Astrocyte (in vitro differentiated cells and primary cell): ENCODE measurements at places on chromosomes 11 and 22. TPM values are rescaled to one million over a fixed set of nuclear protein-coding genes. Genes with fewer than 3 reads are reported as not detected.

DNA sequence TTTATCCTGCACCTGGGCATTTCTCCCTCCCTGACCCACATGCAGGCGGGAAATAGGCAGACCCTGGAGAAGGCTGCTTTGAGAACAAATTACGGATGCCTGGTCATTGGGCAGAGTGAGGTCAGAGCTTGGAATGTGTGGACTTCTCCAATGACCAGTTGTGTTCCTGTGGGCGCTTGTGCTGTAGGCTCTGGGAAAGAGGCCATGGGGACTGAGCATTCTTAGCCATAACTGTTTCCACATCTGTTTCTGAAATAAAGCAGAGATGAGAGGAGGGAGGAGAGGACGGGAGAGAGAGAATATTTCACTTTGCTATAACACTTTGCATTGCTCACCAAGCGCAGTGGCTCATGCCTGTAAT is 11.2 kb upstream of the TMEM184B start:
- no peaks in the 10 kb centered on the region for H3K27me3 ChIP-seq
- no peak overlapping the region for H3K4me3 ChIP-seq
- H3K4me1 ChIP-seq: peaks cover 22% of the 10 kb centered on the region
- H3K27ac ChIP-seq: peak overlapping the region; percentile 81
- peak; percentile 95 for DNase-seq

- H3K4me1 ChIP-seq: no peaks in the 10 kb centered on the region
- H3K27me3 ChIP-seq: no peaks in the 10 kb centered on the region
- H3K36me3 ChIP-seq: peaks cover 7% of the 10 kb centered on the region
- H3K27ac ChIP-seq: no peak overlapping the region
- H3K4me3 ChIP-seq: no peak overlapping the region
- no peak for DNase-seq
These were observed 43.7 kb downstream of the RAB6A start for GRCh38 chr11:73717136-73717535.

- H3K36me3 ChIP-seq: no peaks in the 10 kb centered on the region
- no peaks in the 10 kb centered on the region for H3K27me3 ChIP-seq
- H3K4me1 ChIP-seq: no peaks in the 10 kb centered on the region
These were observed 106.0 kb downstream of the RPL27A start for GRCh38 chr11:8788616-8789015.

GRCh38 chr11:17741487-17741886 is 6.9 kb downstream of the KCNC1 start:
- no peak overlapping the region for H3K4me3 ChIP-seq
- peaks cover 17% of the 10 kb centered on the region for H3K27me3 ChIP-seq
- peaks cover 11% of the 10 kb centered on the region for H3K4me1 ChIP-seq

DNA sequence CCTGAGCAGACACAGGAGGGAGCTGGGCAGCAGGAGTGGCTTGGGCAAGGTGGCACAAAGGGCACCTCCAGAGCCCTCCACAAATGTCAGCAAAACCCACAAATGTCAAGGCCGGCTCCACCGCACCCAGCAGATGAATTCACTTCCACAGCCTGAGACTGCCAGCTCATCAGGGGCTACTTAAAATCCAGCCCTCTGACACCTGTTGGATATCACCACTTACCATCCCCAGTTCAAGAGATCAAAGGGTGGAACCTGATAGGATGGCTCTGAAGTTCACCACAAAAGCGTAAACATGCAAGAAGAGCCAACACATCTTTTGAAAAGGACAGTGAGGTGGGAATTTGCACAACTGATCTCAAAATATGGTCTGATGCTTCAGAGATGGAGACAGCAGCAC is 168.6 kb upstream of the GRK3 start:
- H3K27me3 ChIP-seq: peaks cover 2% of the 10 kb centered on the region
- H3K4me3 ChIP-seq: no peak overlapping the region
- no peak for DNase-seq
- no peak overlapping the region for H3K27ac ChIP-seq
- H3K36me3 ChIP-seq: no peaks in the 10 kb centered on the region

GRCh38 chr11:3104051-3104714 is 47.0 kb upstream of the CARS1 start:
- peaks cover 2% of the 10 kb centered on the region for H3K36me3 ChIP-seq
- H3K4me3 ChIP-seq: no peak overlapping the region
- H3K27ac ChIP-seq: no peak overlapping the region
- no peaks in the 10 kb centered on the region for H3K4me1 ChIP-seq

DNA sequence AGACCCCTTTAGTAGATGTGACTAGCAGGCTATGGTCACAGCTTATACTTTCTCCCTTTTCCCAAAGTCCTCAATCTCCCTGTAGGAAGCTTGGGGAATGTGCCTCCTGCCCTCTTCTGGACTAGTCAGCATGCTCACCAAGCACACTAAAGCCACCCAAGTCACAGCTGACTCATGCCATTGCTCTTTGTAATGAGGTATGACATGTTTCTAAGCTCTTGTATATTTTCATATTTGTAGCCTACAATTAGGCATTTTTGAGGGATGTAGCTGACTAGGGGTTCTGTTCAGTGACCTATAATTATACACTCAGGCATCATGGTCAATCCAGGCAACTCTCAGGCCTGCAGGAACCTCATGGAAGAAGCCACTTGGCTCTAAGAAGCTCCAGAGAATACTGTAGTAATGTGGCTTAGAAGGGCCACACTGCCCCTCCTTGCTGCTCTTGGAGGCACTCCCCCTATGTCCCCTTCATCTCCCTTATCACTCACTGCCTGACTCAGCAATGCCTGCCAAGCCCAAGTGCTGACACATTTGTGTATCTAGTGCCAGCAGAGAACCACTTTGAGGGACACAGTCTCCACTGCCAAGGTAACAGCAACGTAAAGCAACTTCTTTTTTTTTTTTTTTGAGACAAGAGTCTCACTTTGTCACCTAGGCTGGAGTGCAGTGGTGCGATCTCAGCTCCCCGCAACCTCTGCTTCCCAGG is 86.2 kb downstream of the RPL27A start:
- peaks cover 68% of the 10 kb centered on the region for H3K4me1 ChIP-seq
- H3K27ac ChIP-seq: peak overlapping the region; percentile 97
- peaks cover under 1% of the 10 kb centered on the region for H3K36me3 ChIP-seq
- no peaks in the 10 kb centered on the region for H3K27me3 ChIP-seq
- DNase-seq: peak; percentile 84

- no peak overlapping the region for H3K4me3 ChIP-seq
- no peak overlapping the region for H3K27ac ChIP-seq
- no peaks in the 10 kb centered on the region for H3K36me3 ChIP-seq
These were observed 8.0 kb upstream of the SEC14L4 start for GRCh38 chr22:30513462-30513861.

- DNase-seq: no peak
- no peak overlapping the region for H3K27ac ChIP-seq
- H3K4me3 ChIP-seq: no peak overlapping the region
- no peaks in the 10 kb centered on the region for H3K4me1 ChIP-seq
These were observed 823.4 kb upstream of the CHORDC1 start for GRCh38 chr11:91046261-91046660.

DNA sequence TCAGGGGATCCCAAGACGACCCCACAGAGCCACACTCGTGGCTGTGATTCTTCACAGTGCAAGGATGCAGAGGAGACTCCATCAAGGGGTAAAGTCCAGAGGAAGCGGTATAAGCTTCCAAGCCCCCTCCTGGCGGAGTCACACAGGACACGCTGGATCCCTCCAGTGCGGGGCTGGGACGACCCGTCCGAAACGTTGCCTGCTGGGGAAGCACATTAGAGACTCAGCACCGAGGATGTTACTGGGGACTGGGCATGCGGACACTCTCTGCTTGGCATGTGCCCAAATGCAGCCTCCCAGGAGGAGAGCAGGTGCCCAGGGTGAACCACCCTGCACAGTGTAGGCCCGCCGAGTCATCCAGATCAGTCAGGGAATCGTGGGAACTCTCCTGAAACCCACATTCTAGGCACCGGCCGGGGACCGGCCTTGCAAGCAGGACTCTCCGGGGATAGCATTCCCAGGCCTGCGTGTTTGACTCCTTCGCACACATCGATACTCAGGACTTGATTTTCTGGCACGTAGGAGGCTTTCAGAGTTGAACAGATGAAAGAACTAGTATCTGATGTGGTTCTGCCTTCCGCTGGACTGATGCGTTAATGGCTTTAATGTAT is 229.8 kb downstream of the TBC1D22A start:
- H3K4me3 ChIP-seq: no peak overlapping the region
- H3K27me3 ChIP-seq: no peaks in the 10 kb centered on the region
- H3K36me3 ChIP-seq: no peaks in the 10 kb centered on the region

DNA sequence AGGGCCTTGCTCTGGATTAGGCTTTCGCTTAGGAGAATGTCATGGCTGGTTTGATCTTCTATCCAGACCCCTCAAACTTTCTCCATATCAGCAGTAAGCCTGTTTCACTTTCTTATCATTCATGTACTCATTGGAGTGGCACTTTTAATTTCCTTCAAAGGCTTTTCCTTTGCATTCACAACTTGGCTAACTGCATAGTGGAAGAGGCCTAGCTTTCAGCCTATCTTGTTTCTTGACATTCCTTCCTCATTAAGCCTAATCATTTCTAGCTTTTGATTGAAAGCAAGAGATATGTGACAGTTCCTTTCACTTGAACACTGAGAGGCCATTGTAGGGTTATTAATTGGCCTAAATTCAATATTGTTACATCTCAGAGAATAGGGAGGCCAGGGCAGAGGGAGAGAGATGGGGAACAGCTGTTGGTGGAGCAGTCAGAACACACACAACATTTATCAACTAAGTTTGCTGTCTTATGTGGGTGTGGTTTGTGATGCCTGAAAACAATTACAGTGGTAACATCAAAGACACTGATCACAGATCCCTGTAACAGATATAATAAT is 37.7 kb upstream of the APOBEC3A start:
- no peak overlapping the region for H3K27ac ChIP-seq
- no peaks in the 10 kb centered on the region for H3K36me3 ChIP-seq
- H3K27me3 ChIP-seq: peaks cover 7% of the 10 kb centered on the region
- H3K4me1 ChIP-seq: peaks cover 14% of the 10 kb centered on the region

GRCh38 chr22:37746366-37747079 is 49.7 kb downstream of the TRIOBP start:
- peaks cover 70% of the 10 kb centered on the region for H3K4me1 ChIP-seq
- no peaks in the 10 kb centered on the region for H3K27me3 ChIP-seq
- peak overlapping the region; percentile 85 for H3K27ac ChIP-seq
- no peaks in the 10 kb centered on the region for H3K36me3 ChIP-seq
- no peak for DNase-seq

- H3K4me1 ChIP-seq: no peaks in the 10 kb centered on the region
- H3K27me3 ChIP-seq: peaks cover 4% of the 10 kb centered on the region
- no peak overlapping the region for H3K4me3 ChIP-seq
- DNase-seq: no peak
- H3K27ac ChIP-seq: no peak overlapping the region
- no peaks in the 10 kb centered on the region for H3K36me3 ChIP-seq
These were observed 111.3 kb downstream of the GGTLC2 start for GRCh38 chr22:22755778-22756100.

GRCh38 chr11:7275133-7275532 is 23.4 kb downstream of the SYT9 start:
- DNase-seq: no peak
- no peak overlapping the region for H3K4me3 ChIP-seq
- H3K27me3 ChIP-seq: no peaks in the 10 kb centered on the region
- H3K4me1 ChIP-seq: no peaks in the 10 kb centered on the region
- H3K36me3 ChIP-seq: no peaks in the 10 kb centered on the region

DNA sequence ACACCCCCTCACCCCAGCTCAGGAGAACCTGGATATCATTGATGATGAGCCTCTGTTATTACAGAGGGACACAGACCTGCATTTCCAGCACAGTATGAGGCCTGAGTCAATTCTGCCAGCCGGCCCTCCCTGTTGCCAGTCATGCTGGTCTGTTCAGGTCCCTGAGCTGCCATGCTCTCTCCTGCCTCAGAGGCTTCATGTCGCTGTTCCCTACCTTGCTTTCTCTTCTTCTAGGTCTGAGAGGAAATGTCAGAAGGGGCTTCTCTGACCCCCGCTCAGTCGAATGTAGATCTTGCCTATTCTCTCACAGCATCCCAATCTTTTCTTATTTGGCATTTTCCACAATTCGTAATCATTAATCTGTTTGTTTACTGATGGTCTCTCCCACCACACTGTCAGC is 21.8 kb upstream of the ABCC8 start:
- H3K4me1 ChIP-seq: no peaks in the 10 kb centered on the region
- H3K27me3 ChIP-seq: peaks cover 7% of the 10 kb centered on the region
- H3K4me3 ChIP-seq: no peak overlapping the region
- H3K27ac ChIP-seq: no peak overlapping the region
- no peaks in the 10 kb centered on the region for H3K36me3 ChIP-seq

DNA sequence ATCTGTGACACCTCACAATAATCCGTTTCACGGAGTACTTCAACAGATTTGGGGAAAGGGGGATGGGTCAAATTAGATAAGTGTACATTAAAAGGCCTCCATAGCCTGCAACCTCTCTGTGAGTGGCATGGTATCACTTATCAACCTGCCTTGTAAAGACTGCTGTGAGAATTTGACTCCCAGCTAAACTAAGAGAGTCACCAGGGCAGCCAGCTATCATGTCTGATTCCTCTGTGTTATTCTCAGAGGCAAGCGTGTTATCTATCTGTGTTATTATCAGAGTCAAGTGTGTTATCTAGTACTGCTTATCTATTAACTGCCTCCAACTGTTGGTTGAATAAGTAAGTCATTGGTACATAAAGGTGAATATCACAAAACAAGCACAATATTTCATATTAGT is 4.1 kb upstream of the FAM83F start:
- no peak overlapping the region for H3K27ac ChIP-seq
- no peak overlapping the region for H3K4me3 ChIP-seq
- peaks cover 12% of the 10 kb centered on the region for H3K27me3 ChIP-seq
- no peak for DNase-seq
- H3K36me3 ChIP-seq: no peaks in the 10 kb centered on the region

DNA sequence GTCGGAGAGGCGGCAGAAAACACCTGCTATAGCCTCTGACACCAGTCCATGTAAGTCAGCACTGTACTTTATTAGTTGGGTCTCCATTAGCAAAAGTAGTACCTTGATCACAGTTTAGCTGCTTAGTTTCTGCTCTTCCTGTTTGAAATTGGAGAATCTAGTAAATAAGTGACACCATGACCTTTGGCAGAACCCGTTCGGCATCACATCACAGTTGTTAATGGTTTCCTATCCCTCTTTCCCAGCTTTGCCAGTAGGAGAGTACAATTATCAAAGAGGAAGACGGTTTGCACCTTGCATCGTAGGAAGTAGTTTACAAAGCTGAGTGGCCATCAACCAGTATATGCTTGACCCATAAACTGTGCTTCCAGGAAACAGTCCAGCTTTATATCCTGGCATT is 101.8 kb downstream of the TRIM44 start:
- no peaks in the 10 kb centered on the region for H3K36me3 ChIP-seq
- DNase-seq: no peak
- H3K27ac ChIP-seq: no peak overlapping the region

- H3K27me3 ChIP-seq: no peaks in the 10 kb centered on the region
- H3K4me3 ChIP-seq: no peak overlapping the region
- no peak for DNase-seq
These were observed 29.2 kb upstream of the CHORDC1 start for GRCh38 chr11:90252053-90252452.

GRCh38 chr22:45785458-45785857 is 113.8 kb downstream of the ATXN10 start:
- H3K4me1 ChIP-seq: peaks cover 34% of the 10 kb centered on the region
- H3K36me3 ChIP-seq: no peaks in the 10 kb centered on the region
- H3K27ac ChIP-seq: peak overlapping the region; percentile 60
- H3K27me3 ChIP-seq: no peaks in the 10 kb centered on the region

GRCh38 chr22:23787600-23787896 is 782 bp downstream of the SMARCB1 start:
- no peaks in the 10 kb centered on the region for H3K27me3 ChIP-seq
- peaks cover 2% of the 10 kb centered on the region for H3K36me3 ChIP-seq
- peak overlapping the region; percentile 98 for H3K27ac ChIP-seq

The SAA1 gene
- total RNA-seq: 0.43 TPM in 1 of 2 replicates, not detected in the other

The ASRGL1 gene
- 2.4 and 3.2 TPM in 2 replicates for total RNA-seq

The VWCE gene
- total RNA-seq: 12.2 and 17.7 TPM in 2 replicates

The C11orf86 gene
- not detected in 2 replicates for total RNA-seq

The MMP13 gene
- total RNA-seq: 1.2 and 3.9 TPM in 2 replicates

The SPA17 gene
- 5.0 and 6.2 TPM in 2 replicates for total RNA-seq

The NXPE4 gene
- total RNA-seq: not detected in 2 replicates
